PC-9 (cell line): ENCODE measurements at places on chromosomes 2 and 18. TPM values are rescaled to one million over a fixed set of nuclear protein-coding genes. Genes with fewer than 3 reads are reported as not detected.

MYO7B gene
- total RNA-seq, result not detected in 2 replicates

ZNF512 gene
- 27.1 and 40.6 TPM in 2 replicates for total RNA-seq

EGR4 gene
- not detected in 2 replicates for total RNA-seq

CEP76 gene
- total RNA-seq, result 14.5 and 15.1 TPM in 2 replicates

ADGRF3 gene
- 0.38 and 0.48 TPM in 2 replicates for total RNA-seq

CHRNA1 gene
- total RNA-seq, result not detected in 2 replicates

FEV gene
- total RNA-seq, result not detected in 2 replicates

CD302 gene
- total RNA-seq, result 1.5 and 2.6 TPM in 2 replicates

YPEL5 gene
- 56.9 and 67.5 TPM in 2 replicates for total RNA-seq

SP140 gene
- 0.58 and 0.83 TPM in 2 replicates for total RNA-seq

CRYBA2 gene
- total RNA-seq, result not detected in 2 replicates

PAX8 gene
- 5.8 and 6.4 TPM in 2 replicates for total RNA-seq

SRD5A2 gene
- total RNA-seq, result not detected in 2 replicates

C2orf74 gene
- 19.2 and 22.6 TPM in 2 replicates for total RNA-seq
